ENCODE measurements at places on chromosomes 3 and 15.
A peak's percentile ranks its signal among the peaks of the same experiment; 100 is the strongest.

GRCh38 chr3:66633402-66634381 is 132.9 kb upstream of the LRIG1 start:
- DNase-seq: no peak

- DNase-seq: no peak
Observed at GRCh38 chr15:24848050-24848449, 106.7 kb upstream of the SNRPN start.

GRCh38 chr15:88238618-88239430 is 17.7 kb downstream of the NTRK3 start:
- DNase-seq: no peak

DNA sequence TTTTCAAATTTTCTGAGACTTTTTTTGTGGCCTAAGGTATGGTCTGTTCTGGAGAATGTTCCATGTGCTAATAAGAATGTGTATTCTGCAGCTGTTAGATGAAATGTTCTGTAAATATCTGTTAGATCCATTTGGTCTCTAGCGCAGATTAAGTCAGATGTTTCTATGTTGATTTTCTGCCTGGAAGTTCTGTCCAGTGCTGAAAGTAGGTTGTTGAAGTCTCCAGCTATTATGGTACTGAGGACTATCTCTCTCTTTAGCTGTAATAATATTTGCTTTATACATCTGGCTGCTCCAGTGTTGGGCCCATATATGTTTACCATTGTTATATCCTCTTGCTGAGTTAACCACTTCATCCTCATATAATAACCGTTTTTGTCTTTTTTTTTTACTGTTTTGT is 13.2 kb upstream of the TUBGCP5 start:
- no peak for DNase-seq

DNA sequence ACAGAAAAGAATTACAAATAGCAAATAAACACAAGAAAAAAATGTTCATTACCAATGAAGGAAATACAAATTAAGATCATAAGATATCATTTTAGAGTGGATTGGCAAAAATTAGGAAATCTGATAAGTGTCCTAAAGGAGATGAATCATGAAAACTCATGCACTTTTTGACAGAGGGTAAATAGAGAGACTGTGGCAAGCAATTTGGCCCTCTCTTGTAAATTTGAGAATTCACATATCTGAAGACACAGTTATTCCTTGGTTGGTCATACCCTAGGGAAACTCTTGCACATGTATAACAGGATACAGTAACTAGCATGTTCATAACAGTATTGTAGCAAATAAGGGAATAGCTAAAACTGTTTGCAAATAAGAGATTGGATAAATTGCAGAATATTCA is 246.0 kb upstream of the GADL1 start:
- DNase-seq: no peak

DNA sequence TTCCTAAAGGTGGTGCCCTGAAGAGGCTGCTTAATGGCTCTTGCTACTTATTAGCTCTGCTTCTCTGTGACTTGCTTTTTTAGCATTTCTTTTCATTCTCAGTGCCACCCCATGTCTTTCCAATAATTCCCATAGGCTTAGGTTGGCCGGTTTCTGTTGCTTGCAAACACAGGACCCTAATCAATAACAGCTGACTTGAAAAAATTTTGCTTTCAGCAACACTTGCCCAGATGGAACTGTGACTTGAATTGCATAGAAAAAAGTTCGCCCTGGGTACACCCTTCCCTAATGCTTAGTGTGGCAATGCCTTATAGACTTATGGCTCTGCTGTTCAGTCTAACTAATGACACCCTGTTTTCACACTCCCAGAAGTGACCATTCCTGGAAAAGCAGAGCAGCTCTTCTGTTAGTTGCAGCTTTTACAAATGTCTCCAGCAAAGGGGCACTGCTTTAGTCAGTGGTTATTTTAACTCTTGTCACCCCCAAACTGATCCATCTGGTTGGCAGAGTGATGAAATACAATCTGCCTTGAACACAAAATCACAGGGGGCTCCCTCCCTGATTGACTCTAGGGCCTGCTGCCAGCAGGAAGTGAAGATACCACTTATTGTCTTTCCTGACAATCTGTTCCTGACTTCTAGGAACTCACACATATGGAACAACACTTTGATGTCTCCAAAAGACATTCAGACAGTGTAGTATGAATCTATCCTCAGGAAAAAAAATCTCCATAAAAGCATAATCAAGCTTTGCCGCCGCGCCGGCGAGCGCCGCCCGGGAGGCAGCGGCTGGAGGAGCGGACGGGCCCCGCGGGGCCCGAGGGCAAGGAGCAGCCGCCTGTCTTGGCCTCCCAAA is 9.7 kb upstream of the SLMAP start:
- DNase-seq: no peak

DNA sequence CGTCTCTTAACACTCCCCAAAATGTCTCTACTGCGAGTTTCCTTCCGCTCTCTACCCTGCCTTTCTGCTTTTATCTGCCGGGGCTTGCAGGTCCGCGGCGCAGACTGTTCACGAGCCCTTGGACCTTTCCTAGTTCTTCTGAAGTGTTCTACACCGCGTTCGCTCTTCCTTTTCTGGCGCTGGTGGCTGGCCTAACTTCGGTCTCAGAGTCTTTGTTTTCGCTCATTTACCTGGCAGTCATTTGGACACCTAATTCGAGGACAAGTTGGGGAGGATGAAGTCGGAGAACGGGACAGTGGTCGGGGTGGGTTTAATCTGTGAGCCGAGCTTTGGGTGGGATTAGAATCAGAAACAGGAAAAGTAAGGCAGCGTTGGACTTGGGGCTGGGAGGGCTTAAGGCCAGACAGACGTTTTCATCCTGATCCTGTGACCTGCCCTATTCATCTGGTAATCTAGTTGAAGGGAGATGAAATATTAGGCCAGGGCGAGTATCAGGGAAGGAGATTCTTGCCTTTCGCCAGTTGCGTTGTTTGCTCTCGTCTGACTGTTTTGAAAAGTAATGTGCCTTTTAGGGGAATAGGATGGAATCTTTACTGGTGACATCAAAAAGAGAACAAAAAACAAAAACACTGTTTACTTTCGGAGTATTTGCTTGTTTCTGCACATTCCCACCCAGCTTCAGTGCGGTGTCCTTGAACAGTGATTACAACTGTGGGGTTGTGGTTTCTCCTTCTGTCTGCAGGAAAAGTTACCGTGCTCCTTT is 1.8 kb downstream of the DIPK2A start:
- peak; percentile 75 for DNase-seq

DNA sequence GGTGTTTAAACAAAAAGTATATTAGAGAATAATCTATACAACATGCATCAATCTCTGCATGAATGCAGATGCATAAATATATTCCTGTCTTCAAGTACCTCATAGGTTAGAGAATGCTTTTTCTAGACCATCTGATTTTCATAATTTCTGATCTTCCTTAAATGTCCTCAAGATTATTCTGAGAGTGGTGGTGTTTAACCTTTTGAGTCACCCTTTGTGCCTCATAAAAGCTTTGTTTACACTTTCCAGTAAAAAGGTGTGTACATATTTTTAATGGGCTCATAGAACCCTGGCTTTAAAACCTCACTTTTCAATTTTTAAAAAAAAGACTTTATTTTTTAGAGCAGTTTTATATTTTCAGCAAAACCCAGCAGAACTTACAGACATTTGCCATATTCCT is 41.0 kb upstream of the ABHD10 start:
- DNase-seq: no peak

GRCh38 chr3:64291345-64291744 is 66.1 kb upstream of the PRICKLE2 start:
- DNase-seq: no peak

DNA sequence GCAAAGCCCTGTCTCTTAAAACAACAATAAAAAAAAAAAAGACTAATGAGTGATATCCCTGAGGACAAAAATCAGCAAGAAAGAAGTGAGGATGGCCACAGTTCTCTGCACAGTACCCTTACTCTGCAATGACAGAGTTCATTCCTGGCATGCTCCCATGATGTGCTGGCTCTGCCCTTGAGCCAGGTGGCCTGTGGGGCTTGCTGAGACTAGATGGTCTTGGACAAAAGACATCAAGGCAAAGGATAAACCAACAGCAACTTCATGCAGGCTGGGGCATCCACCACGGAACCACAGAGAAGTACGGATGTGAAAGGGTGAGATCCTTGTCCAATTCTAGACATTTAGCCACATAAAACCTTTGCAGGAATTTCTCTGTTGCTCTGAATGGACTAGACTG is 12.7 kb downstream of the MGLL start:
- no peak for DNase-seq

DNA sequence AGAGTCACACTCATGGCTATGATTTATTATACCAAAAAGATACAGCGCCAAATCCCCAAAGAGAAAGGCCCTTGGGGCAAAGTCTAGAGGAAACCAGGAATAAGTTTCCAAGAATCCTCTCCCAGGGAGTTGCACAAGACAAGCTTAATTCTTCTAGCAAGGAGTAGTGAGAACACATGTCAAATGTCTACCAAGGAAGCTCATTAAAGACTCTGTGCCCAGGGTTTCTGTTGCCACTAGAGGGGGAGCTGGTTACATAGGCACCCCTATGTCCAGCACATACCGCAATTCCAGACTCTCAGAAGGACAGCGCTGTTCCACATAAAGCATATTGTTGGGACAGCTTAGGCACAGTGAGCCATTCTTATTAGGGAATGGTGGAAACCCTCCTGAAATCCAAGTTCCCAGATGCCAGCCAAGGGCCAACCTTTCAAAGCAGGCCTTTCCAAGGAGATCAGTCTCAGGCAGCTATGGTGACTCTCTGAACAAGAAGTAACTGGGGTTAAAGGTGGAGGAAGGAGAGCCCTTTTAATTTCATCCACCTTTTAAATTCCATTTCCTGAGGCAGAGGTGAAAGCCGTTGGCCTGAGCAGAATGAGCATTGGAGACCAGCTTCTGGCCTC is 194.2 kb downstream of the UACA start:
- DNase-seq: no peak

- peak; percentile 87 for DNase-seq
Observed at GRCh38 chr15:40857601-40858341, 13.9 kb downstream of the SPINT1 start.

GRCh38 chr3:339351-339750 is 142.8 kb downstream of the CHL1 start:
- no peak for DNase-seq

DNA sequence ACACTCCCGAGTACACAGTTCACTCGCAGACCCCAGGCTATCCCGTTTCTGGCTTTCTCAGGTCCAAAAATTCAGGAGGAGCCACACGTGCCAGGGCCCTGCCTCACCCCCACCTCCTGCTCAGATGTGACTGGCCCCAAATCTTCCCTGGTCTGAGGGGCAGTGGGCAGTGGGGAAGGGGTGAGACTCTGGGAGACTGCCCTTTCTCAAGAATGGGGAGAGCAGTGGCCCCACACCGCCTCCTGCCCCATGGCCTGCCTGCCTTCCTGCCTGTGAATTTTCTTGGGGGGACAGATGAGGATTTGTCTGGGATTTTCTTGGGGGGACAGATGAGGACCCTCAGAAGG is 174.6 kb downstream of the MEGF11 start:
- no peak for DNase-seq

DNA sequence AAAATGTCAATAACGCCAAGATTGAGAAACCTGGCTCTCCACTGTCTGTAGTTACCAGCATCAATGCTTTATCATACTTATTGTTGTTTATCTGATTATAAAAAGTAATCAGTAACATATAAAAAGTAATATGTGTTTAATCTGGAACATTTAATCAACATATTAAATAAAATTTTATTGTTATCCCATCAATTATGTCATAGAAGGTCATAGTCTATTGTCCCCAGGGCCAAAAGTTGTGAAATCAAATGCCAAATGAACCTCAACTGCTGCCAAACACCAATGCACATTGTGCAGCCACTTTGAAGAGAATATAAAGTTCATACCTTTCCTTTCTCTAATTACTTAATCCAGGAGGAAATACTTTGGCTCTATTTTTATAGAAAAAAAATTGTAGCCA is 106.6 kb downstream of the EOMES start:
- no peak for DNase-seq

DNA sequence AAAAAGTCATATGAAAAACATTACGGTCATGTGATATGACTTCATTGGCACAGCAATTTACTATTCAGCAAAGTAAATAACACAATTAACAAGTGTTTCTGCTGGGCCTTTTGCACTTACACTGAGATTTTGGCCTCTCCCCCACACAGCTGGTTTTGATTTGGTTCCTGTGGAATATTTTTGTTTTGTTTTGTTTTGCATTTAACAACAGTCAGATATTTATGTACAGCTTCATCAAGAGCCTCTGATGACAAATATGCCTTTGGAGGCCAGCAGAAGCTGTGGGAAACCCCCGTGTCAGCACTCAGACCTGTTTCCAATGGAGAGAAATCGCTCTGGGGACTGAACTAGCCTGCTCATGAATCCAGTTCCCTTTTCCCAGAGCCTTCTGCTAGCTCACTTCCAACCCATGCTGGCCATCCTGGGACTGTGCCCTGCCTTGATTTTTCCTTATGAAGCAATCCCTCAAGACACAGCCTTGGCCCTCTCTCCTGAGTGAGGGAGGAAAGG is 161.9 kb downstream of the ATG7 start:
- DNase-seq: no peak

DNA sequence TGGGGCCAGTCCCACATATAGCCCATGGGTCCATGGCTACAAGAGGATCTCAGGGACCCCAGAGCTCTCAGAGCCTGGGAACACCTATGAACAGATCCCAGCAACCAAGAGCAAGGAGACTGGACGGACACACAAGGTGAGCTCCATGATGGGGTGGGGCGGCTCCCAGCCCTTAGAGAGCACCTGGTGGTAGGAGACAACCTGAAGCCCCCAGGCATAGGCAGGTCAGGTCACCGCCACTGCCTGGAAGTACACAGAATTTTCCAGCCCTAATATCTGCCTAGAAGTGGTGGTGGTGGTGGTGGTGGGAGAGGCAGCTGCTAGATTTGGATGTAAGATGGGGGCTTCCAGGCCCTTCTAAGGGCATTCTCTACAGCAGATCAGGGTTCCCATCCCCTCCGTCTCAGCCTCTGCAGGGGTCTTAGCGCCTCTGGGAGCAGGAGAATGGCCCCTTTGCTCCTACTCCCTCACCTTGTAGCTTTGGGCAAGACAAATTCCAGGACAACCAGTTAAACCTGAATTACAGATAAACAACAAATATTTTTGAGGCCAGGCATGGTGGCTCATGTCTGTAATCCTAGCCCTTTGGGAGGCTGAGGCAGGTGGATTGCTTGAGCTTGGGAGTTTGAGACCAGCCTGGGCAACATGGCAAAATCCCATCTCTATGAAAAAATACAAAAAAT is 9.2 kb downstream of the SH2D7 start:
- DNase-seq: no peak

GRCh38 chr3:66473692-66474091 is 27.1 kb downstream of the LRIG1 start:
- no peak for DNase-seq

DNA sequence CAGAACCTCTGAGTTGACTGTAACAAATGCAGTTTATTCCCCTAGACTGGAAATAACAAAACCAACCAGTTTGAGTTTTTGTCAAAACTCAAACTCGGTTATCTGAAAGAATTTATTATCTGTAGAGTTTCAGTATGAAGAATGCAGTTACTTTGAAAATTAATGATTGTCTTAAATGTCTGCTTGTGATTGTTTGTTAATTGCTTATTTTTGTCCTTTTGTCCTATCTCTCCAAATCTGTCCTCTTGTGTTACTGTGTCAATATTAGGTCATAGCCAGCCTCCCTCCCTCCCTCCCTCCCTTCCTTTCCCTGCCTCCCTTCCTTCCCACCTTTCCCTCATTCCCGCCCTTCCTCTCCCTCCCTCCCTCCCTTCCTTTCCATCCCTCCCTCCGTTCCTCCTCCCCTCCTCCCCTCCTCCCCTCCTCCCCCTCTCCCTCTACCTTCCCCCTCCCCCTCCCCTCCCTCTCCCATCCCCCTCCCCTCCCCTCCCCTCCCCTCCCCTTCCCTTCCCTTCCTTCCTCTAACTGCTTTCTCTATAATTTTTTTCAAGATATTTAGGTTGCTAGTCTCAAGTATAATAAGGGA is 153.5 kb downstream of the FNDC3B start:
- no peak for DNase-seq

Data from Right ventricle myocardium inferior (tissue), 1 donor.